ENCODE measurements at places on chromosomes 13 and 19.
A peak's percentile ranks its signal among the peaks of the same experiment; 100 is the strongest.

GRCh38 chr13:61410669-61411297 is 4.9 kb downstream of the PCDH20 start:
- no peak for DNase-seq

GRCh38 chr19:46840498-46840942 is 10.1 kb downstream of the AP2S1 start:
- peak; percentile 46 for DNase-seq

GRCh38 chr13:42392716-42393572 is 121.0 kb downstream of the AKAP11 start:
- no peak for DNase-seq

- DNase-seq: no peak
Measured at GRCh38 chr13:21549633-21550032, 54.3 kb downstream of the MICU2 start.

GRCh38 chr13:22090106-22090505 is 419.2 kb downstream of the FGF9 start:
- no peak for DNase-seq

DNA sequence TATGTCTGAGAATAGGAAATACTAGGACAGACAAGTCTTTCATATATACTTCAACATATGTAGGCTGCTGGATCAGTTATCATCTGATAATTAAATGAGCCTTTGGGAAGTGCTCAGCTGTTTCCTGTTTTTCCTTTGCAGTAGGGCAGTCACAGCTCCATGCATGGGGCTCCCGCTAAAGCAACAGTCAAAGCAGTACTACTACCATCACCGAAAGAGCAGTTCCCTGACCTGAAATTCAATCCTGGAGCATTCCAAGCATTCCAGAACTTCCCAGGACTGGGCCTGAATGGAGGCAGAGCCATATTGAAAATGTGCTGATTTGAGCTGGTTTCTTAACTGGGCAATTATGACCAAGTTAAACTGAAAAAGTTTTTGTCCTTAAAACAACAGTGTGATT is 20.5 kb downstream of the MICU2 start:
- DNase-seq: no peak

GRCh38 chr19:46373491-46374359 is 26.8 kb downstream of the PPP5C start:
- no peak for DNase-seq

DNA sequence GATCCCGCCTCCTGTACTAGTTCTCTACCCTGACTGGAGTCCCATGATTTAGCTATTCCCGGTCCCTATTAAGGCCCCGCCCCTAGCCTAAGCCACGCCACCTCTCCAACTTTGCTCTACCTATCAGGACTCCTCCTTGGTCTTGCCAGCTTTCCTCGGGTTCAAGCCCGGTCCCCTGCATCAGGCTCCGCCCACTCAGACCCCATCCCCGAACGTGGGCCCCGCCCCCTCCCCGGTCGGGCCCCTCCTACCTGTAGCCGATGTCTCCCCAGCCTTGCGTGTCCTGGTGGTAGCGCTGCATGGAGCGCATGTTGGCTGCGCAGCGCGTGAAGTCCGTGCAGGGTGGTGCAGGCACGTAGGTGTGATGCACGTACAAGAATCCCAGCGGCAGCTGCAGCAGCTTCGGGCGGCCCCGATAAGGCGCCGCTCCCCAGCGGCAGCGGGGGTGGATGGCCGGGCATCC is 7.3 kb upstream of the RASAL3 start:
- no peak for DNase-seq

GRCh38 chr19:17348700-17349099 is 11.3 kb downstream of the GTPBP3 start:
- no peak for DNase-seq
